GM19239 (cell line): ENCODE measurements at places on chromosomes 1 and 21.

GRCh38 chr1:40630488-40631223 lies 34.8 kb downstream of the RIMS3 start:
- DNase-seq: no peak

DNA sequence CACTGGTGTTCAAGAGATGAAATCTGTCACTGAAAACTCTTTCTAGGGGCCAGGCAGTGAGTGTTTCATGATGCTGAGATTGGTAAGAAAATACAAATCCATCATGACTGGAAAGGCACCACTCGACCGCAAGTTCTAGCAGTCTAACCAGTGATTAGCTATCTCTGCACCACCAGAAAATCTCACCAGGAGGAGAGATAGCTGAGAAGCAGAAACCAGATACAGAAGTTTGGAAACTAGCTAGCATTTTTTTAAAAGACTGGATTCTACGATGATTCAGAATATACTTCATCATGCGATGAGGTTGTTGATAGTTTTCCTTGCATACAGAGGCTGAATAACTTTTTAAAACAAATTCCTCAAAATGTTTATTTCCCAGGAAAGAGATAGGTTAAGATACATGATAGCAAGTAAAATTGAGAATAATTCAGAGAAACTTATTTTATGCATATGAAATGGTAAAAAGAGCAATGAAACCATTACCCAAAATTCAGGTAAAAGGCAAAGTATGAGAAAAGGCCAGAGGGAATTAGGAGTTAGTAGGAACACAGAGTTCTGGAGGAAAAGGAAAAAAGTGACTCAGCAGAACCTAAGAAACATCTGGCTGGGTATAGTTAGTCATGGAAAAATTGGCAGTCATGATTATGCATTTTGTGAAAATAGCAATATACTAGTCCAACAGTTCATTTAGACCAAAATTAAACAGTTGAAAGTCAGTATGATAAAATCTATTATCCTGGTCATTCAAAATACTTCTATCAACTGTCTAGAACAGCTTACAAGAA lies 3.3 kb upstream of the F3 start:
- DNase-seq: no peak

GRCh38 chr1:184158896-184159681 lies 107.6 kb downstream of the TSEN15 start:
- no peak for DNase-seq

DNA sequence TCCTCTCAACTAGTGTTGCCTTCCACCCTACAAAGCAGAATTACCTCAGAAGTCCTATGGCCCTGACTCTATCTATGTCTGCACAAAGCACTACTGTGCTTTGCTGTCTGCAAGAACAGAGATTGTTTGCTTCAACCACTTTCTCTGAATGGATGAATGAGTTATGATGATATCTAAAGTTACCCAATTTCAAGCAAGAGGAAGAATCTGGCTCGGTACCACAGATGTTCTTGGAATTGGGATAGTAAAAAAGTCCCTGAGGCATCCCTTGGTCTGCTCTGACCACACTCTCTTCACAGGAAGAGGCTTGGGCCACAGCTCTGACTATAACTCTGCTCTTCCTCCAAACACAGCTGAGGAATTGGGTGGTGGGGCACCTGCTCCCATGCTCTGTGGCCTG lies 31.2 kb downstream of the MTARC1 start:
- DNase-seq: no peak

- DNase-seq: no peak
Measured at GRCh38 chr1:111392042-111392441, 35.5 kb downstream of the OVGP1 start.

- no peak for DNase-seq
Measured at GRCh38 chr1:39450956-39451606, 40.4 kb upstream of the BMP8A start.

- no peak for DNase-seq
Measured at GRCh38 chr1:167207940-167208623, 12.6 kb upstream of the POU2F1 start.

GRCh38 chr1:185425163-185425562 lies 108.1 kb upstream of the IVNS1ABP start:
- no peak for DNase-seq

- no peak for DNase-seq
Measured at GRCh38 chr1:30903343-30904034, 5.1 kb downstream of the SDC3 start.

- no peak for DNase-seq
Measured at GRCh38 chr1:238962941-238963340, 423.4 kb upstream of the CHRM3 start.

DNA sequence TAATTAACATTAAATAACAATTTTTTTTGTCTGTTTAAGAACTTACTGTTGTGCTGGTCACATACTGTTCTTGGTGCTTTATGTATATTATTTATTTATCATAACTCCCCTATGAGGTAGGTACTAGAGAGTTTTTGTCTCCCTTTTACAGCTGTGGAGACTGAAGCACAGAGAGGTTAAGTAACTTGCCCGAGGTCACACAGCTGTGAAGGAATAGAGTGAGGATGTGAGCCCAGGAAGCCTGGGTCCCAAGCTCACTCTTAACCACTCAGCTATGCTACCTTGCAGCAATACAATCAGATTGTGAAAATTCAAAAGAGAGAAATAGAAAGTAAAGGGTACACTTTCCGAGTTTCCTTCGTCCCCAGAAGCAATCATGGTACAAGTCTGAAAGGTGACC lies 35.6 kb upstream of the FHAD1 start:
- no peak for DNase-seq

GRCh38 chr1:145824499-145824842 lies 471 bp downstream of the POLR3C start:
- no peak for DNase-seq

DNA sequence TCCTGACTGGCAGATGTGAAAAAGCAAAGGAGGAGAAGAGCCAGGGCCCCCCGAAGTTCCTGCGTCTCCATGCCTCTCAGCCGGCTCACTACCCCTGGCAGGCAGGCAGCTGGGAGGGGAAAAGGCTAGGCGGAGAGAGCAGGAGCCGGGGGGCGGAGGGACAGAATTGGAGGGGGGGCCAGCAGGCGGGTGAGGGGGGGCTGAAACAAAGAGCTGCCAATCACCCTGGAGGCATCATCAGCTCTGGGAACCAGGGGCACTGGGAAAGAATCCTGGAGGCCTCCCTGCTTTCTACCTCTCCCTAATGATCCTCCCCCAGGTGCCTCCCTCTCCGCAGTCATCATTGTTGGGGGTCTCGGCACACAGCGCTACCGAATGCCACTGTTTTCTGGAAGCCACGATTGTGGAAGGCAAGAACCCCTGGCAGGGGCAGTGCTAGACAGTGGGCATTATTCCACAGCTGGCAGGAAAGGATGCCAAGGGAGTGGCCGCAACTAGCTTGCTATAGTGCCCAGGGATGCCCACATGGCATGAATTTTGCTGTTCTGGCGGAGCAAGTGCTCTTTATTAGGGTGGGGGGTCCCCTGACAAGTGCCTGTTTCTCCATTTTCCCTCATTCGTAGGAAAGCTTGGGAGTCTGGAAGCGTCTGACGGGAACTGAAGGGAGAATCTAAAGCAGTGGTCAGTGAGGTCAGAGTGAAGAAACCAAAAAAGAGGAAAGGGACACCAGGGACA lies at the start of gene THBS3:
TSS of gene THBS3 (minus strand) at position 92 of the 735 bp plus-strand sequence. CDS start at position 71, 21 bp downstream.
- no peak for DNase-seq

- no peak for DNase-seq
Measured at GRCh38 chr1:240876071-240876470, 264.1 kb upstream of the GREM2 start.

GRCh38 chr21:44078411-44078981 lies 28.7 kb upstream of the PWP2 start:
- no peak for DNase-seq

GRCh38 chr1:175009532-175009931 lies 9.8 kb downstream of the CACYBP start:
- DNase-seq: no peak

- DNase-seq: no peak
Measured at GRCh38 chr1:38118976-38119375, 72.4 kb upstream of the POU3F1 start.

GRCh38 chr1:89254658-89255287 lies 17.9 kb downstream of the GBP5 start:
- no peak for DNase-seq

DNA sequence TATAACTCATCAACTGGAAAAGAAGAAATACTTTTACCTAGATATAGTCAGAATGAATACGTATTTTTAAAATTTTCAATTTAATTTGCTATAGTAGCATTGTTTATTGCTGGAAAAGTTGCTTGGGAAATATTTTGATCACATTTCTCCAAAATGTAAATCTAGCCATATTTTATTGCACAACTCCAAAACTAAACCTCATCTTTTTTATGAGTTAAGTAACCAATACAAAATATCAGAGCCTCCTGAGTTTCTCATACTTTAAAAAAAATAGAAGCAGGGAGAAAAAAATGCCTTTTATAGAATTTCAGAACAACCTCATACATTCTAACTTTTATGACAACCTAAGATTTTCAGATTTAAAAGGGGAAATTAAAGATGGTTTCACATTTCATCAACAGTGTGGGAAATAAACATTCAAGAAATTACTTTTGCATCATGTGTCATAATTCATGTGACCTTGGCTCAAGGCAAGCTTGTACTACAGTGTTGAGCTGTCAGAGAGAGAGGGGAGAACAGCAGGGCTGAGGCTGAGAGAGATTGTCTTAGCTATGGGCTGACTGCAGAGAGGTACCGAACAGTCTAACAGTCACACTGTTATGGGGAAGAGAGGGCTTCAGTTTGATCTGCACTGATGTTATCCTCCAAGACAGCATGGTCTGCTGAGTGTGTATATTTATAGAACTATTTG lies 519.0 kb downstream of the LTN1 start:
- DNase-seq: no peak

DNA sequence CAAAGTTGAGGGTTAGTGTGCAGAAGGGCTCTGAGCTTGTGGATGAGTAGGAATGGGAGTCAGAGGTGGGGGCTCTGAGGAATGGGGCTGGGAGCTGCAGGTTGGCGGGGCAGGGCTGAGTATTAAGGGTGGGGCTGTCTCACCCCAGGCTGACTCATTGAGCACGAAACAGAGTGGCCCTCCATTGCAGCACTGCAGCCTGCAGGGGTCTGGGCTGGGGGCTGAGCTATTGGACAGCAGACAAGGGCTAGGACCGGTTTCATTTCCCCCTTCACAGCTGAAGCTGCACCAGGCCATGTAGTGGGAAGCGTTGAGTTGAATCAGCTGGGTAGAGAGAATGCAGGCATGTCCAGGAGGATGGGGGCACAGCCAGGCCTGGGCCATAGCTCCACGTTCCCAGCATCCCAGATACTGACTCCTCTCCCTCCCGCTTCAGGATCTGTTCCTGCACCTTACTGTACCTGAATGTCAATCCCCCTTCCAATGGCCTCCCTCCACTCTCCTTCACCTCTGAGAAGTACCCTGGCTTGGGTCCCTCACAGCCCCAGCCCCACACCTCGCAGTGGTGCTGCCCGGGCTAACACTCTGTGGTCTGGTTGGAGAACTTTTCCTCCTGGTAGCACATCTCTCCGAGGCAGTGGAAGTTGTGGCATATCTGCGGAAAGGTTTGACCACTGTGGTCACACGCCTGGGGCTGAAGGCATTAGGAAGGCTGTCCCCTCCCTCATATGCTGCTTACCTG lies 4.4 kb upstream of the INPP5B start:
- no peak for DNase-seq

GRCh38 chr1:27591622-27592021 lies 12.3 kb downstream of the AHDC1 start:
- no peak for DNase-seq

DNA sequence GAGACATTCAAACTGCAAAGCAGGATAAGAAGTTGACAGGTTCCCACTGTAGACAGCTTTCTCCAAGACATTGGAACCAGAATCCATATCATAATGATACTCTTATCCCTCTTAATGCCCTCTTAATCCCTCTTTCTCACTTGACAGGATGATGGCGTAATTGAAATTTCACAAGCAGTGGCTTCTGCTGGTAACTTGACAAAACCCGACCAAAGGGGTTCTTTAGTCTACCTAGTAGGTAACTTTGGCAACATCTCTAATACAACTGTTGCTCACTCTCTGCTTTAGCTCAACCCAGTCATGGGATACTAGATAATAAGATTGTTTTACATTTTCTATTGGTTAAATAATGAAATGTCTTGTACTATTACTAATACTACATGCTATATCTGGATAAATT lies 34.7 kb downstream of the S100A10 start:
- DNase-seq: no peak

- no peak for DNase-seq
Measured at GRCh38 chr1:12340544-12340930, 110.7 kb downstream of the VPS13D start.

DNA sequence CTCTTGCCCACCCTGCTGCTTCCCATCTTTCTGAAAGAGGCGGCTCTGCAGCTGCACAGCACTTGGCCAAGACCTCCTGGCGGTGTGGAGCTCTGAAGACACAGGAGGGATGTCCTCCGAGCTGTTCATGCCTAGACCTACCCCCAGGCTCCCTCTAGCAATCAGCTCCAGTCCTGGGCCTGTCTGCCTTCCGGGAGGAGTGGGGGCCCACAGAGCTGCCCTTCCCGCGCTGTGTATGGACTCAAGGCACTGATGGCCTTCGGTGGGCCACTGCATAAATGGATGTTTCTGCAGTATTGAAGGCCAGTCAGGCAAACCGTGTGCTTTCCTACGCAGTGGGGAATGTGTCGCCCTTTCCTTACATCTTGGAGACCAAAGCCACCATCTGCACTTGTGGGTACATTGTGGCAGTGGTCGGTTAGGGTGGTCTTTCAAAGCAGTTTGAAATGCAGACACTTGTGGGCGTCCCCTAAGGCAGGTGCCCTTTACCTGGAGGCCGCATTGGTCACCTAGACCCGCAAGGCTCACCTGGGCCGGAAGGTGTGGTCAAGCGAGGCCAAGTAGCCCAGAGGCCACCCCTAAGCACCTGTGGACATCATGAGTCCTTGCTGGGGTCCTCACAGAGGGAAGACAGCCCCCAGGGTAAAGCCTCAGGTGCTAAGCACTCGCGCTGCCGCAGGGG lies 912 bp upstream of the PKNOX1 start:
- DNase-seq: no peak

- DNase-seq: no peak
Measured at GRCh38 chr1:67863637-67864036, 30.4 kb upstream of the GNG12 start.

- no peak for DNase-seq
Measured at GRCh38 chr1:221891708-221892107, 149.8 kb upstream of the DUSP10 start.

DNA sequence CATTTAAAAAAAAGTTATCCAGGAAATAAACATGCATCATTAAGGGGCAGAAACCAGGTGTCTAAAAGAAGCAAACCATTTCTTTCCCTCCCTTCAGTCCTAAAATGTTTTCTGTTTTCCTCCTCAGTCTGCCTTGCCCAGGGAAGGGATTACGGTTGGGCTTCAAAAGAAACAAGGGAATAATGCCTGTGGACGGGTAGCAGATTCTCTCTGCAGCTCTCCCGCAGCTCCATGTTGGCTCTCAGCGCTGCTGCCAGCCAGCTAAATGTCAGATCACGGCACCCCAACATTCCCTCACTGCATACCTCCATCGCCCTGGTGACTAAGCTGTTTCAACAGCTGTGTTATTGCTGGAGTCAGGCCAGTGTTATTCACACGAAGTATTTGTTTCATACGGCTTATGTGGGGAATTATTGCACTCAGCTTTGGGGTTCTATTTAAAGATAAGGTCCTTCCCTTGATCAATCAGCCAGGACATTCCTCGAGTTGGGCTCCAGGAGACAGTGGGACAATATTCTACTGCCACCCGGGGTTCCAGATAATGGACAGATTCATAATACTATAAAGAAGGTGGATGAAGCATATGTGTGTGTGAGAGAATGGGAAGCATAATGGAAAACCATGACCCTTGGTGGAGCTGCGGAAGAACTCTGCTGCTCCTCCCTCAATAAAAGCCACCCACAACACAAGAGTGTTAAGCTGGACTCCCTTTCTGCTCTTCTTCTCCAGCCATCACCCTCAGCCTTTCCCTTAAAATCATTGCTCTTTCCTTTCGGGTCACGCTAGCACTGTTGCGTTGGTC lies 58.2 kb downstream of the WLS start:
- no peak for DNase-seq
